ENCODE measurements at places on chromosomes 12 and 14.
A peak's percentile ranks its signal among the peaks of the same experiment; 100 is the strongest.

GRCh38 chr14:88660056-88660455 lies 97.2 kb downstream of the ZC3H14 start:
- DNase-seq = no peak

DNA sequence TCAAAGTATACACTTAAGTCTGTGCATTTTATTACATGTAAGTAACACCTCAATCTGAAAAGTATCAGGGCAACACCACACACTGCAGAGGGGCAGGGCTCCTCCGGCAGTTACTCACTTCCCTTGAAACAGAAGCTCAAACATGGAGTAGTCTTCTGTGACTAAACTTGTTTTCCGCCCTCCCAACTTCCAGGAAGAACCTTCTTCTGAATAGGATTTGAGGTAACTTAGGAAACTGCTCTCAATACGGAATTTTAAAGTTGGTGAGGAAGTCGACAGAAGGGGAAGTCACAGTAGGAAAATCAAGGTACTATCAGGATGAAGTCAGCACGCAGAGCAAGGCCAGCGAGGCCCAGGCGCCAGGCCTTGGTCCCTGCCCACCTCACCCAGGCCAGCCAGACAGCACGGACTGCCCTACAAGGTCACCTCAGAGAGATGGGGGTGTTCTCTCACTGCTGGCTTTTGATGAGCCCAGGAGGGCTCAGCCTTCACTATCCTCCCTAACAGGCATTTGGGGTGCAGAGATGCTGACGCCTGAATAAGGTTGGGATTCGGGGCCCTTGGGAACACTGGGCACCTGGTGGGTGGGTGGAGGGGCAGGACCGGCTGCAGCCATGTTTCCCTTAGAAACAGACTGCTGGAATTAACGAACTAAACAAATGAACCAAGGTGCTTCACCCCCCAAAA lies 5.8 kb downstream of the ANKRD9 start:
- no peak for DNase-seq

DNA sequence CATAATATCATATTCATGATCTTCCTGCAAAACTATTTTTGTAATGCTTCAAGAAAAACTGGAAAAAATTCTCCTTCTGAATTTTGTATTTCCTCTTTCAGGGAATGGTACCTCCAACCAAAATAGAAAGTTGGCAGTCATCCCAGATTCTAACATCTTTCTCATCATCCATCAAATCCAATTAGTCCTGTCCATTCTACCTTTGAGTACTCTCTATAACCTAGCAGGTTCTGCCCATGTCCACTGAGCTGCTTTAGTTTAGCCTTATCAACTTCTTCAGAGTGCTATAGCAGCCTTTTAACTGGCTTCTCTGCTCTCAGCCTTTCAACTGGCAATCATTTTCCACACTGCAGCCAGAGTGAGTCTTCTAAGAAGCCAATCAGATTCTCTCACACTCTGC lies 236.2 kb downstream of the AKAP6 start:
- DNase-seq = no peak

DNA sequence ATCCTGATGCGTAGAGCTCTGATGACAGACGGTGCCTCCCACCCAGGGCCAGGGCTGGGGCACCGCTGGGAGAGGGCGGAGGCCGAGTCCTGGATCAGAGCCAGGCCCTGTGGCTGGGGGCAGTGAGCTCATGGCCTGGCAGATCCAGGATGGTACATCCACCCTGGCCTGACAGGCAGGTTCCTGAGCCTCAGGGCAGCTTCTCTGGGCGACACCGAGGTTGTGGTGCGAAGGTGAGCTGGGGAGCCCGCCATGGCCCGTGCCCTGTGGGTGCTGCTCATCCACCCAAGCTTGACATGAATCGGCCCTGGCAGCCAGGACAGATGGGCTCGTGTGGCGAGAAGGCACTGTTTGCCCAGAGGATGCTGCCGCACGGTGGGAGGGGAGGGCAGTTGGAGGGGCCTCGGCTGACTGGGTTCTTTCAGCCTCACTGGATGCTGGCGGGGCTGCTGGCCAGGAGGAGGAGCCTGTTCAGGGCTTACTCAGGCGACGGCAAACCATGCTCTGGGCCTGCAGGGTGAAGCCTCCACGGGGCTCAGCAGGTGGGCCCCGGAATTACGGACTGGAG lies 16.6 kb downstream of the LRTM2 start:
- DNase-seq = no peak

GRCh38 chr12:112105891-112106290 lies 2.7 kb downstream of the NAA25 start:
- DNase-seq = no peak

GRCh38 chr12:9794484-9795093 lies 32.7 kb upstream of the KLRF1 start:
- DNase-seq = peak; percentile 35

GRCh38 chr14:95395098-95395737 lies 75.5 kb upstream of the CLMN start:
- DNase-seq = peak; percentile 20

- no peak for DNase-seq
Measured at GRCh38 chr14:100825713-100826331, at the start of gene MEG3. MEG3 (plus strand) TSS chr14:100826118.

DNA sequence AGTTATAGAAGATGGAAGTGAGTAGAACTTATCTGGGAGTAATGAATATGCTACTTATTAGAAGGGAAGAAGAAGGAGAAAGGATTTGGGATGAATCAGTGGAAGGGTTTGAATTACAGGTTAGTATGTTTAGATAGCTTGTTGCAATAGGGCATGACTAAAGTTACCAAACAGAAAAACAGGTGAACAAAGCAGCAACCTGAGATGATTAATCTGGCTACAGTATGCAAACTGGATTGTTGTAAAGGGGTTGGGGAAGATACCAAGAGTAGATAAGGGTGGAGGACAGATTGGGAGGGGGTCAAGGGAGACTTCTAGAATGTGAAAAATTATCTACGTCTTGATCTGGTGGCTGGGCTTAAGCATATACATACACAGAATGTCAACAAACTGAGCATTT lies 73.4 kb upstream of the CLEC14A start:
- DNase-seq = no peak

DNA sequence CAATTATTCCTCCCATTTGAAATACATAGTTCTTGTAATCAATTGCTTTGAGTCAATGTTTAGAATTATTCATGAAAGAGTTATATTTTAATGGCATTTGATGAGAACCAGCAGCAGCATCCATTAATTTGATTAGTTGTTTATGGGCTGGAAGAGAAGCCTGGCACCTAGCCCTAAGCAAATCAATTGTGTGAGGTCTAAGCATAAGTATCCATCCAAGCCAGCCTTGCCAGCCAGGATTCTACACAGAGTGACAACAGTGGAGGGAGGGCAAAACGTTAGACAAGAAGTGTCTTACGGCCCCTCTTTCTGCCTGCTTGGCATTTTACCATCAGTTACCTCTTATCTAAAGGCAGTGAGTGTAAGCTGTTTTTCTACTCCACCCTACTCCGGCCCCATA lies 478.5 kb downstream of the NELL2 start:
- DNase-seq = no peak

DNA sequence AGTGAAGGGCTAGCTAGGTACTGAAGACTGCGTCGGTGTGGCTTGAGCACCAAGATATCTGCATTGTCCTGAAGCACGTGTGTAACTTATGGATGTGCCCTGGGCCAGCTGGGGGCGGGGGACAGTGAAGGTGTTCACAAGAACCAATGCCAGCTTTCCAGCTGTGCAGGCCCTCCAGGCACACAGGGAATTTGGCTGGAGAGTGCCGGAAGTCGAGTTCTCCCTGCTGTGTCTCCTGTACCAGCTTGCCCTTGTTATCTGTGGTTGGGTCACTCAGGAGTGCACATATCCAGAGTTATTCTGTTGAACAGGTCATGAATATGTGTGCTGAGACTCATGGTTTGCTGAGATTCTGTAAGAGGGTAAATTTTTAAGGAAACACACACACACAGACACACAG lies 75.9 kb upstream of the CRY1 start:
- no peak for DNase-seq

DNA sequence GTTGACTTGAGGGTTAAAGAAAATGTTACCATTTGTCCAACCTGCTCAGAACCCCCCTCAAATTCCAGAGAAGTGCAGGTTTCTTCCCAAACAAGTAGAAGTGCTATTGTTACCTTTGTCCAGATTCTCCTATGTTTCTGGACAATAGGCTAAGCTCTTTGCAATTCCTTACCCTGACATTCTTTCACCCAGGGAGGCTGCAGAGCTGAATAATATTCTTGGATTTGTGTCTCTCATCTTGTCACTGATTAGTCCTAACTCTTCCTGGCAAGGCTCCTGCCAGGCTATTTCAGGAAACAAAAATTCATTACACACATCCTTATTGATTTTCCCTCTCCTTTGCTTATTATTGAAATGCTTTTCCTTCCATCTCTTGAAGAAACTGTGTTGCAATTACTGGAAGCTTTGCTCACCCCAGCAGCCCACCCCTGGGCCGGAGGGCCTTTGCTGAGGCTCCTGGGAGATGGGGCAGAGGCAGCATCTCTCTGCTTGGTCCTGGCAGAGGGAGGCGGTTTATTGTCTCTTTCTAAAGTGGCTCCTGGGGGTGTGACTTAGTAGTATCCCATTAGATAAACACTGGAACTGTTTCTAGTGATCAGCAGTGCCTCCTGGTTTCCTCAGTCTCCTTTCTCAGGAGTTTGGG lies 207.5 kb upstream of the PELI2 start:
- DNase-seq = no peak

DNA sequence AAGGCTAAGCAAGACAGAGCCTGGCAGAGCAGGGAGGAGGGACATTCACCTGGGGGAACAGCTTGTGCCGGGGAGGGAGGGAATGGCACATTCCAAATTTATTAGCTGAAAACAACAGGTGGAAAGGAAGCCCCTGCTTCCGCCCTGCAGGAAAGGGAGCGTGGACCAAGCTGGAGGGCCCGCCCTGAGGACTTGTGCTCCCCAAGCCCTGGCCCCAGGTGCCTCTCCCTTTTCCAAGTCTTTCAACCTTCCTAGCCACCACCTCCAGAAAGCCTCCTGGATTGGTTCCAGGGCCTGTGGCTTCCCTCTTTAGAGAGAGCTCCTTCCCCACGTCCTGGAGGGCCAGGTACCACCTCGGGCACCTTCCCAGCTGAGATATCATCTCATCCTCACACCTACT lies 2.7 kb downstream of the DEGS2 start:
- no peak for DNase-seq

GRCh38 chr12:113794774-113795173 lies 171.4 kb downstream of the RBM19 start:
- no peak for DNase-seq

DNA sequence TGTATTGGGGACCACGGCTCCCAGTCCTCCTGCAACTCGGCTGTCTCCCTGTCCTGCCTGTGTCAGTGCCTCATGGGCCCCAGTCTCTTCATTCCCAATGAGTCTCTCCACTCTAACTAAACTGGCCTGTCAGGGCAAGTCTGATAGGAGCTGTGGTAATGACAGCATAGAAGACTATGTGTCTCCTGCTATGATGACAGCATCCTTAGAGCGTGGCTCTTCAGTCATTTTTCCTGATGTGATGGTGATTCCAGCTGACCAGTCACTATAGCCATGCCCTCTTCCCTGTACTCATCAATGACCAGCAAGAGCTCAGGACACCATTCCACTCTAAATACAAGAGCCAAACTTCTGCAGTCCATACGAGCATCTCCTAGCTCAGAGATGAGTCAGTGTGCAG lies 339.8 kb downstream of the PCNX1 start:
- DNase-seq = no peak

DNA sequence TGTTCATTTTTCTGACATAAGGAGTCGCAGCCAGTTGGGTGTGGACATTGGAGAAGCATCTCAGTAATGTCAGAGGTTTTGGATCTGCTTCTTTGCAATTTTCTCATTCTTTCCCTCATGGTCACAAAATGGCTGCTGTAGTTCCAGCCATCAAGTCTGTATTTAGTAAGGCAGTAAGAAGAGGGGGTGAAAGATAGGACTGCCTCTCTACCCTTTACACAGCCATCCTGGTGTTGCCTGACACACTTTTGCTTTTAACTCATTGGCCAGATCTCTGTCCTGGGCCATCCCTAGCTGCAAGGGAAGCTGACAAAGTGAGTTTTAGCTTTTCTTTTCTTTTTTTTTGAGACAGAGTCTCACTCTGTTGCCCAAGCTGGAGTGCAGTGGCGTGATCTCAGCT lies 66.2 kb downstream of the EID3 start:
- no peak for DNase-seq

GRCh38 chr14:90556012-90556477 lies 159.2 kb downstream of the CALM1 start:
- no peak for DNase-seq

DNA sequence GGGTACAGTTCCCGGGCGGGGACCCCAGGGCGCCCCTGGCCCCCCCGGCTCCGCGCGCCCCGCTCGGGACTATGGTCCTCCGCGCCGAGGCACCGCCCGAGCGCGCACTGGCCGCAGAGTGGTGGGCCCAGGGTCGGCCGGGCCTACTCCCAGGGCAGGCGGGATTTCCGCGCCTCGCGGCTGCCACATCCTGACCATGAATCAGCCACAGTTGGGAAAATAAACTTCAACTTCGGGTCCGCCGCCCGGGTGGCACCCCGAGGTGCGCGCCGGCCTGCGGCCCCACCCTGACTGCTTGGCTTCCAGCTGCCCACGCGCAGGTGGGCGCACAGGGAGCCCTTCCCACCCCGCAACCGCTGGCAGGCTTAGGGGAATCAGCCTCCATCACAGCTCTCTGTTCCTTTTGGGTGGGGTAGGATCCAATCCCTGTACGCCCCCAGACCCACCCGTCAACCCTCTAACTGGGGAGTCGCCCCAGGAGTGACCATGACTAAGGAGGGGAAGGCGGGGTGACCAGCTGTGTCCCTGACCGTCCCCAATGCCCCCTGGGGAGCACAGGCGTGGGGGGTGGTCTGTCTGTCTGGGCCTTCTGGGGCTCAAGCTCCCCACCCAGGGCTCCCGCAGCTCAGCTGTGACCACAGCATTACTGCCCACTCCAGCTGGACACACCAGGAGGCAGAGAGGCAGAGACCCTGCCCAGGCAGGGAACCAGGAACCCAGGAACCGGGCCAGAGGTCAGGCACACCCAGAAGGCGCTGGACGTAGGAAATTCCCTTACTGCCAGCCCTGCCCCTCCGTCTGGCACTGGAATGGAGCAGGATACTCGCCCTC lies 678 bp downstream of the INF2 start:
- no peak for DNase-seq

DNA sequence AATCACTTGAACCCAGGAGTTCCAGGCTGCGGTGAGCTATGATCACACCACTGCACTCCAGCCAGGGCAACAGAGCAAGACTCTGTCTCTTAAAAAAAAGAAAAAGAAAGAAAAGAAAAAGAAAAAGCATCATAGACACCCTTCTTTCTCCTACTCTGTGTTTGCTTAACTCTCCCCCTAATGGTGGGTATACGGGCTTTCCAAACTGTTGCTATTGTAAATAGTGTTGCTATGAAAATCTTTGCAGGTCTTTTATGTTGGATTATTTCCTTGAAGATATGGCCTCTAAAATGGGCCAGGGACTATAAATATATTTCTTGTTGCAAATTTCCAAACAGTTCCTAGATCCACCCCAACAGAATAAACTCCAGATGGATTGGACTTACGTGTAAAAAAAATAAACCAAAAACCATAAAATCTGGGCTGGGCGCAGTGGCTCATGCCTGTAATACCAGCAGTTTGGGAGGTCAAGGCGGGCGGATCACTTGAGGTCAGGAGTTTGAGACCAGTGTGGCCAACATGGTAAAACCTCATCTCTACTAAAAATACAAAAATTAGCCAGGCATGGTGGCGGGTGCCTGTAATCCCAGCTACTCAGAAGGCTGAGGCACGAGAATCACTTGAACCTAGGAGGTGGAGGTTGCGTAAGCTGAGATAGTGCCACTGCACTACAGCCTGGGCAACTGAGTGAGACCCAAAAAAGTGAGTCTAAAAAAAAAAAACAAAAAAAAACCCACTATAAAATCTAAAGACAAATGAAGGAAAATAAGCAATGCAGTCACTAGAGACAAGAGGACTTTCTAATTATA lies 25.9 kb downstream of the NFKBIA start:
- no peak for DNase-seq
